ENCODE measurements at places on chromosomes 2 and 18. TPM values are rescaled to one million over a fixed set of nuclear protein-coding genes. Genes with fewer than 3 reads are reported as not detected.

- no peaks in the 10 kb centered on the region for H3K27me3 ChIP-seq
- H3K27ac ChIP-seq = no peak overlapping the region
- no peak overlapping the region for H3K4me3 ChIP-seq
- H3K4me1 ChIP-seq = peaks cover 8% of the 10 kb centered on the region
These were observed 206.7 kb downstream of the SH3RF3 start for GRCh38 chr2:109335631-109336176.

MATN3 gene
- total RNA-seq = 2.6 TPM

- DNase-seq = no peak
- no peaks in the 10 kb centered on the region for H3K4me1 ChIP-seq
- H3K4me3 ChIP-seq = no peak overlapping the region
- no peaks in the 10 kb centered on the region for H3K27me3 ChIP-seq
These were observed 59.4 kb downstream of the ADD2 start for GRCh38 chr2:70708376-70709199.

ZC3H8 gene
- total RNA-seq = 17.0 TPM

- H3K27ac ChIP-seq = peak overlapping the region; percentile 25
- no peak for DNase-seq
- H3K4me3 ChIP-seq = no peak overlapping the region
- no peaks in the 10 kb centered on the region for H3K4me1 ChIP-seq
- H3K27me3 ChIP-seq = no peaks in the 10 kb centered on the region
- H3K36me3 ChIP-seq = no peaks in the 10 kb centered on the region
These were observed 139.6 kb upstream of the CYP1B1 start for GRCh38 chr2:38215522-38215921.

Data from breast epithelium (tissue), 4 donors.